ENCODE measurements at places on chromosomes 7 and 10.

GRCh38 chr7:100384628-100385294 is 11.5 kb downstream of the PILRA start:
- no peak for DNase-seq

- no peak for DNase-seq
These were observed 5.9 kb downstream of the ZNF488 start for GRCh38 chr10:47378183-47378510.

GRCh38 chr10:129741280-129741977 is 222.6 kb downstream of the EBF3 start:
- DNase-seq = no peak

DNA sequence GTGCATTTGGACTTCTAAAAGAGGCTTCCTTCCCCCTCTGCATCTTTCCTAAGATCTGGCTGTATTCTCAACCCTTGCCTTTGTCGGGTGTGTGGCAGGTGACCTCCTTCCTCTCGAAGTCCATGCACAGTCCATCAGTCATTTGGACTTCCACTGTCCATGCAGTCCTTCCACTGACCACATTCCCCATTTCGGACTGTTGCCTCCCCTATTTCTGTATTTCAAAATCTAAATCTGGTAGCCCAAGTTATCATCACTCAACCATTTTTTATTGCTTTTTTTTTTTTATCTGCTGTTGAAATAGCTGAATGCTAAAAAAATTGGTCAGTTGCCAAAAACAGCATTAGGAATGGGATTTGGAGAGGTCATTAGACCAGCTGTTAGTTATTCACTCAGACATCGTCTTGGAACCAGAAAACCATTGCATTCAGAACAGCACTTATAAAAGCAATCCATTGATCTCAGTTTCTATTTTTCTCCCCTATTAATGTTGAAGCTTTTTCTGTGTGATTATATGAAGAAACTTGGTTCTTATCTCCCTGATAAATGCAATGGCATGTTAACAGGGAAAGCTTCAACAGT is 575.6 kb downstream of the KIF20B start:
- no peak for DNase-seq

DNA sequence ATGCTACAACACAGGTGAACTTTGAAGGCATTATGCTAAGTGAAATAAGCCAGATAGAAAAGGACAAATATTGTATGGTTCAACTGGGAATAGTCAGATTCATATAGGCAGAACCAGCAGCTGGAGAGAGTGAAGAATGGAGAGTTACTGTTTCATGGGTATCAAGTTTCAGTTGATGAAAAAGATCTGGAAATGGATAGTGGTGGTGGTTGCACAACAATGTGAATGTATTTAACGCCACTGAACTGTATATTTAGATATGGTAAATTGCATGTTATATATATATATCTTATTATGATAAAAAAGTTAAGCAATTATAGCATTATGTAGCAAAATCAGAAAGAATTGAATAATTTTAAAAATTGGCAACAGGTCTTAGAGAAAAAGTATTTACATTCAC is 3.9 kb downstream of the LMBR1 start:
- DNase-seq = no peak

DNA sequence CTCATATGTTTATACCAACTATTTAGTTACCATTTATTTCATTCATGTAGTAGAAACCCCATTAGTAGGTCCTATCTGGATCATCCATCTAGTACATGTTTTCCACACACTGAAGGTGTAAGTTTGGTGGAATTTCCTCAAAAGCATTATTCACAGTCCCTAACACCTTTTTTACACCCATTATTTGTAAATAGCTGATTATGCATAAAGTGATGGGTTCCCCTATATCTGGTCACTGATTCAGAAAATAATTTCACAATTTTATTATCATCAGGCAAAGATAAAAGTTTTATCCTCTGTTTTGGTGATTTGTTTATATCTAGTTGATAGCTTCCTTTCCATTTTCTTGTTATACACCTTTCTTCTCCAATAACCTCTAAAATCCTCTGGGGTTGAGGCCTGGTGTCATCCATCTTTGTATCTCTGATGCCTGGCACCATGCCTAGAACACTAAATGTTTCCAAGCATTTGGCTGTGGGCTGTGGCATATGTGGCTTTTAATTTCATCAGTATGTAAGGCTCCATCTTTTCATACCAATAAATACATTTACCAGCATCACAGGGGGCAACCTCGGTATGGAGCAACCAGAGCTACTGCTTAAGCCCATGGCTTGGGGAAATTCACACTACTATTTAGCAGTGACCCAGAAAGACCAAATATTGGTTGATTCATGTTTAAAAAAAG is 1089.5 kb upstream of the LRRN3 start:
- no peak for DNase-seq

GRCh38 chr7:74362266-74362665 is 73.1 kb downstream of the CLIP2 start:
- no peak for DNase-seq

DNA sequence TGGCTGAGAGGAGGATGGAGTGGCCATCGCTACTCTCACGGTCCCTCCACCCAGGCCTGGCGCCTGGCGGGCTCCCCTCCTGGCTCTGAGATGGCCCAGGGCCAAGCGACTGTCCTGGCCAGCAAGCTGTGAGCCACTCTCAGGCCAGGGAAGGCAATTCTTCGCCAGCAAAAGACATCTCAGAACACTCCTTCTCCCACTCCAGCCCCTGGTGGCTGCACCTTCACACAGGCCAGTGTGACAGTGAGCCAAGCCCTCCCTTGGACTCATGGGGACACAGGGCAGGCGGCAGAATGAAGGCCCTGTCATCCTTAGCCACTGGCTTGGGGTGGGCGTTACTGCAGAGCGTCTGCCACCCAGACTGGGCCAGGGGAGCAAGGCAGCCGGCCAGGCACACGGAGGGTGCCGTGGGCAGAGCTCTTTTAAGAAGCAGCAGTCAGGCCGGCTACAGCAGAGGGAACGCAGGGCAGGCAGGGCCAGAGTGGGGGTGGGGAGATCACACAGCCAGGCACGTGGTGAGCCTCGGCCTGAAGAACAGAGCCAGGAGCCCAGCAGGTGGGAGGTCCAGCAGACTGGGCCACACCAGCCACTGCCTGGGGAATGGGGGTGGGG is 14.4 kb downstream of the STK32C start:
- no peak for DNase-seq

- no peak for DNase-seq
These were observed 123.9 kb downstream of the CACNA2D1 start for GRCh38 chr7:82319674-82320118.

DNA sequence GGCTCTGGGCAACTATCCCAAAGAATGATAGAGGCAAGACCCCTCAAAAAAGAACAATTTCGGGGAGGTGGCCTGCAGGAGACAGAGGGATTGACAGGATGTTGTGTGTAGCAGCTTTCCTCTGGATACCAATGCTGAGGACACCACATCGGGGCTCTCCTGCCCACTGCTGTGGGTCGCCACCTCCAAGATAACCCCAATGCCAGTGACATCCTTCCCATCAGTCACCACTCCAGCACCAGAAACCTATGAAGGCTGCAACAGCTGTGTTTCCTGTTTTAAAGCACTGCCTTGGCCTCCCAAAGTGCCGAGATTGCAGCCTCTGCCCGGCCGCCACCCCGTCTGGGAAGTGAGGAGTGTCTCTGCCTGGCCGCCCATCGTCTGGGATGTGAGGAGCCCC is 17.6 kb downstream of the ARHGAP19 start:
- no peak for DNase-seq

DNA sequence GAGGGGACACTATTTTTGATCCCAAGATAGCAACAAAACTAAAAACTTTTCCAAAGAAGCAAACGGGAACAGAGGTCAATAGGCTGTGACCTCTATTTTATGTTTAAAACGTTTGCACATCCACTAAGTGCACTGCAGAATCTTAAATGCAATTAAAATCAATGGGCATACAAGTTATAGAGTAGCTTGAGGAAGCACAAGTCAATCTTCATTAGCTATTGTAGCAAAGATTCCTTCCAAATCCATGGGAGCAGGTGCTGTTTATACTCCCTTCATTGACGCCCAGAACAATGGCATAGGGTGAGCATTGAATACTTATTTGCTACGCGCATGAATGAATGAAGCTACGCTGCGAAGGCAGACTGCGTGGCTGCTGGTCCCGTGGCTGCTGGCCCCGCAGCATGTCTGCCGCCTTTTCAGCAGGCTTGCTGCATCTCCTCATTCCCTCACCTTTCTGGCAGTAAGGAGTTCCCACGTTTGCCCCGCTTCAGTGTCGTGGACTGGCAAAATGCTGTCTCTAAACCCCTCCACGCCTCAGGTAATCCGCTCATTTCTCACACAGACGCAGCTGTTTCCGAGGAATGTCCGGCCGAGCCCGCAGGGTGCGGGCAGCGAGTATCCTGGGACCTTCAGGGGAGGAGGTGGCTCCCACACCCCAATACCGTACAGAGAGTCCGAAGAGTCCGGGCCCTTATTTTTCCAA is 754 bp upstream of the PHYHIPL start:
- DNase-seq = no peak

- no peak for DNase-seq
These were observed 6.7 kb downstream of the PNLIPRP2 start for GRCh38 chr10:116627386-116627933.

DNA sequence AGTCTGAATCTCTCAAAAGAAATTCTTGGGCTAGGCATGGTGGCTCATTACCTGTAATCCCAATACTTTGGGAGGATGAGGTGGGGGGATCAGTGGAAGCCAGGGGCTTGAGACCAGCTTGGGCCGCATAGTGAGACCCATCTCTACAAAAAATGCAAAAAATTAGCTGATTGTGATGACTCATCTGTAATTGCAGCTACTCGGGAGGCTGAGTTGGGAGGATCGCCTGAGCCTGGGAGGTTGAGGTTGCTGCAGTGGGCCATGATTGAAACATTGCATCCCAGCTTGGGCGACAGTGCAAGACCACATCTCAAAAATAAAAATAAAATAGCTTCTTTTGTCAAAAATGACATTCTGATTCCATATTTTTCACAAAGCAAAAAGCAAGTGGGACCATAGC is 644.8 kb upstream of the FOXK1 start:
- DNase-seq = no peak

DNA sequence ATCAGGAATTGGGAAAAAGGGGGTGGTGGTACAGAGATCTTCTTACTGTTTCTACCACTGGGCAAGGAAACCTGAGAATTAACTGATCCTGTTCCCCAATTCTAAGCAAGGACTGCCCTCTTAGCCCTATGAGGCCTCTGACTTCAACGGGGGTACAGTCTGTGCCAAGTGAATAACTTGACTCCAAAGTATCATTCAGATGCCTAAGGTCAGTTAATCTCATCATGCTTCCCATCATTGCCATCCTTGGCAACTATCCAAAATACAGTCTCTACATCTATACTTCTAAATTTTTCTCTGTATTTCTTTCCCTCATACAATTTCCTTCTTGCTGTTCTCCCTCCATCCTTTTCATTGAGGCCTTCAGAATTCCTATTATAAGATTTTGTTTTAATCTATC is 10.5 kb downstream of the PPP3CB start:
- no peak for DNase-seq

DNA sequence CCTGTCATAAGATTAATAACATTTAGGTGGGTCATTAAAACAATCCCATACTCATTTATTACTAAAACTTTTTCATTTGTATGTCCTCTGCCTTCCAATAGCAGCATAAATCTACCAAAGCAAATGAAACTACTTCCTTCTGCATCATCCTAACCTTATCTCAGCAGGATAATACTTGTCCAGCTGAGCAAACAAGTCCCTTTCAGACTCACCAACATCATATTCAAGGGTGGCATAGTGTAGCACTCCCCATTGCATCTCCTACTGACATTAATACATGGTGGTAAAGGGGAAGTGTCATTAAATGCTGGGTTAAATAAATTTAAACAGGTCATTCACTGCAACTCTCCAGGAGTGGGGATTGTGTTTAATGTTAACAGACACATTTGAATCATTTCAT is 3.4 kb upstream of the MINDY3 start:
- no peak for DNase-seq

- no peak for DNase-seq
These were observed 395.9 kb downstream of the TFEC start for GRCh38 chr7:115634633-115635032.

DNA sequence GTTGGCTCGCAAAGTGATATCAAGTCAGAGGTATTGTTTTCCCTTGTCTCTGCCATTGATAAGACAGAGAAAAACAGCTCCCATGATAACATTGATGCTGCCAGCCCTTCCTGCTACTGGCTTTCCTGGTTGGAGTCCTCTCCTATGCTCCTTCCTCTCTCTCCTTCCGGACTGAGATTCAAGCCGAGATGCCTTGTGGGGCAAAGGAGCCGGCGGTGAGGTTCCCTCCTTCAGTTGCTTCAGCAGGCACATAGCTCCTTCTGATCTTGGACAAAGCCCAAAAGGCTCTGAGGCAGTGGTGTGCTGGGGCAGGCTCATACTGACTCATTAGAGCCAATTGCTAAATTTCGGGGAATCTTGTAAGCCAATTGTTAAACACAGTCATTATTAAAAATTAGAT is 8.8 kb upstream of the ZCCHC24 start:
- DNase-seq = no peak

GRCh38 chr7:84042110-84042539 is 152.5 kb downstream of the SEMA3A start:
- DNase-seq = no peak

GRCh38 chr10:50992972-50993766 is 81.1 kb upstream of the PRKG1 start:
- DNase-seq = no peak

- no peak for DNase-seq
These were observed 22.3 kb upstream of the PRRT4 start for GRCh38 chr7:128383776-128384175.

GRCh38 chr10:42790835-42791234 is 8.2 kb downstream of the BMS1 start:
- DNase-seq = no peak

DNA sequence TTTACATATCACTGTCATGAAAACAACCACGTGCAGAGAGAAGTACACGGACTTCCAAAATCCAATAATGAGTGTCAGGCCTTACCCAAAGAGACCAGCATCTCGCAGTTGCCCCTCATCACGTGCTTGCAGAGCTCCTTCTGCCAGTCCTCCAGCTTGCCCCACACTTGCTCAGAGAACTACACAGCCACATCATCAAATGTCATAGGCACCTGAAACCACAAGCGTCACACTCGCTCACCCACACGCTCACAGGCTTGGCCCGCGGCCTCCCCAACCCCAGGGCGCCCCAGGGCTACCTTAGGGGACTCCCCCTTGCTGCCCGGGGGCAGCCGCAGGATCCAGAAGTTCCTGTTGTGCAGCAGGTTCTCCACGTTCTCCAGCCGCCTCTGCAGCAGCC is 123.4 kb upstream of the ZNF746 start:
- no peak for DNase-seq

- no peak for DNase-seq
These were observed 102.7 kb downstream of the ZNF248 start for GRCh38 chr10:37754538-37755323.

DNA sequence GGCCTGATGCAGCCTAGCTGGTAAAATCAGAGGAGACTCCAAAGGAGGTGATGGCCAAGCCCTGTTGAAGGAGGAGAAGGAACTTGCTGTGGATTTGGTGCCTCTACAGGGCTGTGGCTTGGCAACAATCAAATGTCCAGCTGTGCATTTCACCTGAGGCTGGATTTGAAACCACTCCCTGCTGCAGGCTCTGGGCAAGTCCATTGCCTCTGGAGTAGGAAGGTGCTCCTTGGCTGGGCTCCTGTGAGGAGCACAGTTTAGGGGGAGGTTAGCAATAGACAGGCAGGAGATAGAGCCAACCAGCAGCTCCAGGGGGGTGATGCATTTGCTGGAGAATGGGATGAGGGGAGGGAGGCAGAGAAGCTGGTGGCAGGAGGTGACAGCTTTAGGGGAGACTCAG is 26.5 kb downstream of the CDH23 start:
- no peak for DNase-seq

GRCh38 chr10:93598157-93598556 is 2.9 kb downstream of the RBP4 start:
- no peak for DNase-seq
